ENCODE measurements at places on chromosomes 11 and 22.

DNA sequence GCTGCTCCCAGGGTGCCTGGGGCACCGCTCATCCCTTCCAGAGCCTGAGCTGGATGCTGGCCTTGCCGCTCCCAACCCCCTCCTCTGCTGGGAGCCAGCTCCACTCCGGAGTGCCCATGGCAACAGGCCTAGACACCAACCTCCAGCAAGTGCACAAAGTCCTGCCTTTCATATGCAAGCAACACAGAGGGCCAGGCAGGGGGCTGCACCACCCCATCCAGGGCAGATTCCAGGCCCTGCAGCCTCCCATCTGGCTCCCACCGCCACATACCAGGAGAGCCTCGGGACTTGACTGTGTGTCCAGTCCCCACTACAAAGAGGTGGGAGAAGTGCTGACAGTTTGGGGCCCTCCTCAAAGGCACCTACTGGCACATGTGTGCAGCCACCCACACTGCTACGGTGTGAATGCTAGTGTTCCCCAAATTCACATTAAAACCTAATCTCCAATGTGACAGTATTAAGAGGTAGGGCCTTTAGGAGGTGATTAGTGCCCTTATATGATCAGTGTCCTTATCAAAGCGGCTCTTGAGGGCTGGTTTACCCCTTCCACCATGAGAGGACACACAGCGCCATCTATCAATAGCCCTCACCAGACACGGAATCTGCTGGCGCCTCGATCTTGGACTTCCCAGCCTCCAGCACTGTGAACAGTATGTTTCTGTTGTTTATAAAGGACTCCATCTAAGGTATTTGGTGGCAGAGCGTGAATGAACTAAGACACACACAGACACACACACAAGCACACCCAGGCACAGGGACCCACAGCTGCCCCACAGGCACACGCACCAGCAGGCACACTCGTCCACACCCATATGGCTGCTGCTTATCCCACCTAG lies 16.2 kb downstream of the ARVCF start:
- DNase-seq = no peak

- DNase-seq = no peak
Measured at GRCh38 chr11:96113193-96113681, 189.3 kb upstream of the MTMR2 start.

DNA sequence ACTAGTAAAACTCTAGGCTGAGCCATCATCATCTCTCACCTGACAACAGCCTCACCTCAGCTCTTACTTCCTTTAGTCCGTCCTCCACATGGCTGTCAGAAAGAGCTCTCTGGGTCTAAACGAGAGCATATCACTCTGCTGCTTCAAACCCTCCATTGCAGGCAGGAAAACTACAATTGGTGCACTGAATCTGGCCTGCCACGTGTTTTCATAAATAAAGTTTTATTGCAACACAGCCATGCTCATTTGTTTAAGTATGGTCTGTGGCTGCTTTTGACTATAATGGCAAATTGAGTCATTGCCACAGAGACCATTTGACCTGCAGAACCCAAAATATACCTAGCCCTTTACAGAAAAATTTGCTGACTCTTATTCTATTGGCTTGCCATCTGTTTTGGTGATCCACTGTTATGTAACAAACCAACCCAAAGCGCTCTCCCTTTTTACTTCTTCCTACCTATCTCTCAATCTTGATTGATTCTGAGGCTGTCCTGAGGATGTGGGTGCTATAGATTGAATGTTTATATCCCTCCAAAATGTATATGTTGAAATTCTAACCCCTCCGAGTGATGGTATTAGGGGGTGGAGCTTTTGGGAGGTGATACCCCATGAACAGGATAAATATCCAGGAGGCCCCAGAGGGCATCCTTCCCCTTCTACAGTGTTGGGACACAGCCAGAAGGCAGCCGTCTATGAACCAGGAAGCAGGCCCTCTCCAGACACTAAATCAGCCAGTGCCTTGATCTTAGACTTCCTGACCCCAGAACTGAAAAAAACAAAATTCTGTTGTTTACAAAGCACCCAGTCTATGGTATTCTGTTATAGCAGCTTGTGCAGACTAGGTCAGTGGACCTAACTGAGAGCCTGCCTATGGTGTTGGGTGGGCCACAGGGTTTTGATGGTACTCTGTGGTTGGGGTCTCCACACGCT lies 99.9 kb downstream of the PIWIL4 start:
- no peak for DNase-seq

DNA sequence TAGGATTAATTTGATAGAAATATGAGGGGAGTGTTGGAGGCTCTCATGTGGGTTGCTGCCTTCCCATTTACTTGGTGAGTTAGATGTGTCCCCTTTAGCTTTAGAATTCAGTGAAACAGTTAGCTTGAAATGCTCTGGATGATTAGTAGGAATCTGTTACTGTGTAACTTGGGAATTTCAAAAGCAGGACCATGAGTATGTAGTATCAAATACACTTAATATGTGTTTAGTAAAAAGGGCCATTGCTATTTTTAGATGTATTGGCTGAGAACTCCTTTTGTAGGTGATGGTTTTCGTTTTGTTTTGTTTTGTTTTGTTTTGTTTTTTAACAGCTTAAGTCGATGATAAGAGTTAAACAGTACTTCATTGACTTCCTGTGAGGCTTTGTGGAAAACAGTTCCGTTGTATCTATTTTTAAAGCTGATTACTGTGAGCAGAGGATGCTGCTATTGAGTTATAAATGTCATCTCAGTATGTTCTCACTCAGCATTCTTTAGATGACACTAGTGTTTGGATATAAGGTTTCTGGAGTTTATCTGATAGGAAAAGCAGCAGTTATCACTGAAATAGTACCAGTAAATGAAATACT lies 53.5 kb downstream of the MCAM start:
- no peak for DNase-seq

GRCh38 chr22:43308836-43309235 lies 34.3 kb downstream of the SCUBE1 start:
- DNase-seq = no peak

DNA sequence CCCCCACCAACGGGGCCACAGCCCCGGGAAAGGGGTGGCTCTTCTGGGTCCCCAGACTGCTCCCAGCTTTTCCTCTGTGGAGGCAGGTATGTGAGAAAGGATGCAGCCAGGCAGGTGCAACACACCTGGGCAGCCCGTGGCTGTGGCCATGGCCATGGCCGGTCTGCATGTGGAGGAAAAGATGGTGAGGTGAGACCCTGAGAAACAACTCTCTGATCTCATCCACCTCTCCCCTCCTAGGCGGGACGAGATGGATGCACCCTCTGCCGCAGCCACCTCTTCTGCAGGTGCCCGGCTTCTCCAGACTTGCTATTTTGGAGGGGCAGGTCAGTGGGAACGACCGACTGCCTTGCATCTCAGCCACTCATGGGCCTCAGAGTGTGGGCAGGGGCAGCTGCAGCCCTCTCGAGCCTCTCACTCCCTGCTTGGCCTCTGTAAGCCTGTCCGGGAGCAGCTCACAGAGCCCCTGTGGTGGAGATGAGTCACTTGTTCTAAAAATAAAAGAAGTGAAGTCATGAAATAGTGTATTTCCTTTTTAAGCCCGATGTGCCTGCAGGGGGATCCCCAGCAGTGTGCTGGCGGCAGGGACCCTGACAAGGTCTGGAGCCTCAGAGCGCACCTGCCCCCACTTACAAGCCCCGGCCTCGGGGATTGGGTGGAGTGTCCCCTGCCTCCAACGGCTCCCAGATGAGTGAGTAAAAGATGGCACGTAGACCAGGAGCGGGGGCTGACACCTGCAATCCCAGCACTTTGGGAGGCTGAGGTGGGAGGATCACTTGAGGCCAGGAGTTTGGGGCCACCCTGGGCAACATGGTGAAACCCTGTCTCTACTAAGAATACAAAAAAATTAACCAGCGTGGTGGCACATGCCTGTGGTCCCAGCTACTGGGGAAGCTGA lies 10.7 kb downstream of the SMIM38 start:
- DNase-seq = no peak

DNA sequence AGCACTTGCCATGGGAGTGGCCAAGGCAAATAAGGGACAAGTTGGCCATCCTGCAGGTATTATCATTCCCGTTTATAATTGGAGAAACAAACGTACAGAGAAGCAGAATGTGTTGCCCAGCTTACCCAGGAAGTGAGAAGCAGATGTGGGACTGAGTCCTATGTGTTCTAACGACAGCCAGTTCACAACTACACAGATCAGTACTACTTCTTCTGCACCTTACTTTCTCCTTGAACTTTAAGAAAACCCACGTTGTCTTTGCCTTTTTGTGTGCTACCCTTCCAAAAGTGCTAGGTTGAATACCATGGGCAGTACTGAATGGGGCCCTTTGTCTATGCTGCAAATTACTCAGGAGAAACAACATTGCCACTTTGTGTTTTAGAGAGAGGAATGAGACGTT lies 62.8 kb upstream of the BLID start:
- DNase-seq = no peak

DNA sequence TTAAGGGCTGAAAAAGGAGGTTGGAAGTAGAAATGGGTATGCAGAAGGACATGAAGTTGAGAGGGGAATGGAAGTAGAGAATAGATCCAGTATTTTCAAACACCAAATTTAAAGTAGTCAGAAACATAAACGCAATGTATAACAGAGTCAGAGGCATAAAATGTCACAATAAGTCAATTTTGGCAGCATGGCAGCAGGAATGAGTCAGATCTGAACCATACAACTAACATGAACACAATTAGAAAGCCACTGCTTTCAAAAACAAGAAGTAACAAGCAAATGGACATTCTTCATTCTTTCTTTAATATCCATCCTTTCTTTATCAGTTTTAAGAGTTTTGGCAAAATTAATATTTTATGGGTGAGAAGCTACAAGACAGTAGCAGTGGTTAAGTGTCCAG lies 2.5 kb downstream of the CHORDC1 start:
- DNase-seq = no peak
